ENCODE measurements at places on chromosomes 6 and 20.

- DNase-seq = no peak
Observed at GRCh38 chr20:50788045-50788991, 6.5 kb upstream of the BCAS4 start.

DNA sequence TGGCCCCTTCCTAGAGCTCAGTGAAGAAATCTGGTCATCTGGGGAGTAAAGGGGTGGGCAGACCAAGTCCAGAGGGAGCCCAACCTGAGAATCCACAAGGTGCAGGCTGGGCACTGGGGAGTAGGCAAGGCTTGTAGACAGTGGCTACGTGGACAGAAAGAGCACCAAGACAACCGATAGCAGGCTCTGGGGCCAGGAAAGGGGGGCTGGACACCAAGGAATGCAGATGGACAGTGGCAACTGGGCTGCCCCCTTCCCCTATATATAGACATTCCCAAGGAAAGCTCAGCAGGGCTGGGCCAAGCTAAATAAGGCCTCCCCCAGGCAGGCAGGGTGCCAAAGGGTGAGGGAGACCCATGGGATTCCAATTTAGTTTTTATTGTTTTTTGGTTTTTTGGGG is 1.5 kb upstream of the TNNC2 start:
- DNase-seq = no peak

DNA sequence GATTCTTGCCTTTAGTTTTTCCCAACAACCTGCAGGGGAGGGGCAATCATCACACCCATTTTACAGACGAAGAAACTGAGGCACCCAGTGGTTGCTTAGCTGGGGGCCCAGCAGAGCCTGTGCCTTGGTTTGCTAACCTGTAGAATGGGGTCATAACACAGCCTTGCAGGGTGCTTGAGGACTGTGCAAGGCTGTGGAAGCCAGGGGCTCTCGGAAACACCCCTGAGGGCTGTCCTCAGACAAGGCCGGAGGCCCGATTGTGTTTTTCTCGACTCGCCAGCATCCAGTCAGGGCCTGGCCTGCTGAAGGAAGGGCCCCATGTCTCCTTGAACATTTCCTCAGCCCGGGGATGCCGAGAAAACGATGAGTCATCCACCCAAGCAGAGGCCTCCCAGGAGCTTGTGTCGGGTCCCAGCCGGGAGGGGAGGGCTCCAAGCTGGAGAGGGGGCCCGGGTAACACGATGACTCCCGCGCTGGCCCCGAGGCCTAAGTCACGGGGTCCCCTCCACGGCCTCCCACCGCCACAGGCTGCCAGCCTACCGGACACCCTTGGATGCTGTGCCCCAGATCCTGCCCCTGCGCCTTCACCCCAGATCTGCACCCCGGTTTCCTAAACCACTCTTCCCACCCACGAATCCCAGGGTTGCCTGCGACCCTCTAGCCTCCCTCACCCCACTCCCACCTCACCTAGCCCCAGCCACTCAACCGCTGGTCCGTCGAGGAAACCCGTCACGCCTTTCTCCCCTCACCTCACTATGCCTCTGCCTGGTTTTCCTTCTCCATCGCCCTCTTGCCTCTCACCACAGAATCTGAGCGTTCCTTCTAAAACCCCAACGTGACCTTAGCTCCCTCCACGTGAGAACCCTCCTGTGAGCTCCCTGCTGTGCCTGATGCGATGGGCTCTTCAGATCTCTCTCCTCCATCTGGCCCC is 10.6 kb downstream of the NOL4L start:
- peak; percentile 34 for DNase-seq

DNA sequence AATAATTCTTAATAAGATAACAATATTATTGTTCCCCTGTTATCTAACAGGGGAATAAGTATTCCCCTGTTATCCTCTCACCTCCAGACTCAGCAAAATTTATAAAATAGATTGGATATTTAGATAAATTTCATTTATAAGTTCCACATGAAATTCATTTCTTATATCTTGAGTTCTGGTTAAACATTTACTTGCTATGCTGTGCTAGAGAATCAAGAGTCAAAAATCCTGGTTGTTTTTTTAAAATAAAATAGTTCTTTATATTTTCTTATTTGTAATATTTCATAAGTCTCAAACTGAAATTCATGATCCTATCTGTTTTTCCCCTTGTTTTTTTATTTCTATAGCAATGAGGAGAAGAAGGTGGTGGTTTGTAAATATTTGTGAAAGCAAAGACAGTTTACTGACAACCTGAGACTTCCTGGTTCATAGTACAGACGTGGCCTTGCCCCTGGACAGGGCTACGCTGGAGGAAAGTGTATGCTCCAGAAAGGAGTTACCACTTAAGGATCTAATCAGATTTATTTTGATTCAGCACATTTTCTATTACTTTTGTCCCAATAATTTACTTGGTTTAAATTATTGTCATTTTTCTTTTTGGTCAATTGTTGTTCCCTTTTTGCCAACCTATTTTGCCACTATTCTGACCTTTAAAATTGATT is 37.8 kb upstream of the MARCKS start:
- DNase-seq = no peak

DNA sequence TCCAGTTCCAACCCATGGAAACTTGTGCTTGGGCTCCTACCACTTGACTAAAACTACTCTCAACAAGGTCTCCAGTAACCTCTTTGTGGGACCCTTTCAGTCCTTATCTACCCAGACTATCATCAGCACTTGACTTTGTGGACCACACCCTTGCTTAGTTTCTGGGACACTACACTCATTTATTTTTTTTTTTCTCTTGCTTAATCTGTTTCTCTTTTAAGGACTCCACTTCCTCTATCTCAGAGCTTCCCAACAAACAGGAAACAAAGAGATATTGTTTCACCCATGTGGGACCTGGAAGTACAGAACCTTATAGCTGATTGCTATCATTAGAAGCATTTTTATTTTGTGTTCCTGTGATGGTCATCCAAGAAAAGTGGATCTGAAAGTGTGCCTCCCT is 28.8 kb upstream of the ME1 start:
- no peak for DNase-seq

DNA sequence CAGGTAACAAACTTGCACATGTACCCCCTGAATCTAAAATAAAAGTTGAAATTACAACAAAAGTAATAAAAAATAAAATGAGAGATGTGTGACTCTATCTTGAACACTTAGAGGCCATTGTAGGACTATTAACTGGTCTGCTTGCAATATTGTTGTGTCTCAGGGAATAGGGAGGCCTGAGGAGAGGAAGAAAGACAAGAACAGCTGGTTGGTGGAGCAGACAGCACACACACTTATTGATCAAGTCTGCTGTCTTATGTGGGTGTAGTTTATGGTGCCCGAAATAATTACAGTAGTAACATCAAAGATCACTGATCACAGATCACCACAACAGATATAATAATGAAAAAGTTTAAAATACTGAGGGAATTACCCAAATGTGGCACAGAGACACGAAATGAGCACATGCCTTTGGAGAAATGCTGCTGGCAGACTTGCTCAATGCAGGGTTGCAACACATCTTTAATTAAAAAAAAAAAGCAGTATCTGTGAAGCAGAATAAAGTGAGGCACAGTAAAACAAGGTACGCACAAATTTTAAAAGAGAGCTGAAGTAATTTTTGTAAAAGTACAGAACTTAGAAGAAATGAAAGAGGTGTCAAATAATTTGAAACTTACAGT is 110.1 kb upstream of the HDAC2 start:
- DNase-seq = no peak

GRCh38 chr6:257774-258173 is 34.5 kb upstream of the DUSP22 start:
- DNase-seq = no peak

DNA sequence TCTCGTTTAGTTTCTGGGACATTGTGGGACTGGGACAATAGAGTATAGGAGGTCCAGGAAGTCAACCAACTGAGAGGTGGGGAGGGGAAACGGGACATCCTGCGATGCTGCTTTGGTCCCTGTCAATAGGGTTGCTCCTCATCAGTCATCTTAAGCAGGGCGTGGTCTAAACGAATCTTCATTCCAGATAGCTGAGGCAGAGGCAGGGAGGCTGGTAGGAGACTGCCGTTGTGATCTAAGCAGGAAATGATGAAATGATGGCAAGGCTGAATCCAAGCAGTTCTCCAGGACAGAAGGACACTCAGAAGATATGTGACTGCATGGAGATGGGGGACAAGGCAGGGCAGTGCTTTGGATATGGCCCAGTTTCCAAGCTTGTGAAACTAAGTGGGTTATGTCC is 953.4 kb downstream of the KIF16B start:
- no peak for DNase-seq

GRCh38 chr6:10831609-10832008 is 6.7 kb downstream of the MAK start:
- no peak for DNase-seq

DNA sequence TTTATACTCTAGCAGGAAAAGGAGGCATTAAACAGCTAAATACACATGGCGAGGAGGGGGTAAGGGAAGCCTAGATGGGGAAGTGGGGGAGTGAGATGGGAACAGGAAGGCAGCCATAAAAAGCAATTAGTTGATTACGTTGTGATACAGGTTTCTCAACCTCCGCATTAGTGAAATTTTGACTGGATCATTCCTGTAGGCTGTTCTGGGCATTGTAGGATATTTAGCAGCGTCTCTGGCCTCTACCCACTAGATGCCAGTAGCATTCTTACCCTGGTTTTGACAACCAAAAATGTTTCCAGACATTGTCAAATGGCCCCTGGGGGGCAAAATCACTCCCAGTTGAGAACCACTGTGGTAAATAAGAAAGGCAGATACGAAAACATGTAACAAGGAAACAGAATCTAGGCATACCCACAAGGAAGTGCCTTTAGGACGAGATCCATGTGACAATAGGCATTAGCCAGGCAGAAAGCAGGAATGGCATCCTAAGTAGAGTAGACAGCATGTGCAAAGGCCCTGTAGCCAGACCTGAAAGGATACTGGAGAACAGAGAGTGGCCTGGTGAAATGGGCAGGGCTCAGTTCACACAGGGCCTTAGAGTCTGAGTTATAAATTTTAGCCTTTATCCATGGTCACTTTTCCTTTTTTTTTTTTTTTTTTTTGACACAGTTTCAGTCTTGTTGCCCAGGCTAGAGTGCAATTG is 25.8 kb upstream of the PTPN1 start:
- DNase-seq = no peak

- no peak for DNase-seq
Observed at GRCh38 chr6:168686029-168686738, 245.2 kb downstream of the SMOC2 start.

Measured in CD4-positive, alpha-beta T cell treated with Interferon gamma for 1 hour (primary cell).